ENCODE measurements at places on chromosomes 16 and 17. TPM values are rescaled to one million over a fixed set of nuclear protein-coding genes. Genes with fewer than 3 reads are reported as not detected.

The PGAP3 gene
- total RNA-seq, result 54.2 TPM

The TRIM72 gene
- 0.06 TPM for total RNA-seq

The MIS12 gene
- total RNA-seq, result 15.3 TPM

GRCh38 chr16:11224096-11224893 is 31.7 kb downstream of the SOCS1 start:
- peak; percentile 61 for DNase-seq

- no peak for DNase-seq
Measured at GRCh38 chr17:323181-323580, 29.4 kb downstream of the RPH3AL start.

GRCh38 chr16:49356728-49357488 is 16.7 kb upstream of the C16orf78 start:
- DNase-seq, result no peak

GRCh38 chr16:64687786-64688185 is 434.1 kb downstream of the CDH11 start:
- no peak for DNase-seq

- DNase-seq, result peak; percentile 58
Measured at GRCh38 chr16:48535831-48536613, 74.0 kb downstream of the N4BP1 start.

DNA sequence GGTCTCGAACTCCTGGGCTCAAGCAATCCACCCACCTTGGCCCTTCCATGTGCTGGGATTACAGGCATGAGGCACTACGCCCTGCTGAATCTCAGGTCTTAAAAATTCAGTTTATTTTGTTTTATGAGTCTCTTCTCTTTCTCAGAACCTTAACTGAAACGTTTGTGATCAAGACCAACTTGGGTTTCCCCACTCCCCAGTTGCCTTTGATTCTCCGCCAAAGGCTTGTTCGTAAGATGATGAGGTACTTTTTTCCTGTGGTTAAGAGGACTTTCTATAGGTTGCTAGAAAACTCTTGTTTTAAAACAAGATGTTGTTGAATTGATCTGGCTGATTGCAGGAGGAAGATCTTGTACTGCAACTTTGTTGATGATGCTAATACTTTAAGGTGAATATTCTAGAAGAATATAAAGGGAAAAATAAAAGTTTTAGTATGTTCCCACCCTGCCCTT is 11.7 kb downstream of the ABCC1 start:
- no peak for DNase-seq

All from mucosa of gallbladder (tissue), 1 donor.